ENCODE measurements at places on chromosomes 7 and 10.

DNA sequence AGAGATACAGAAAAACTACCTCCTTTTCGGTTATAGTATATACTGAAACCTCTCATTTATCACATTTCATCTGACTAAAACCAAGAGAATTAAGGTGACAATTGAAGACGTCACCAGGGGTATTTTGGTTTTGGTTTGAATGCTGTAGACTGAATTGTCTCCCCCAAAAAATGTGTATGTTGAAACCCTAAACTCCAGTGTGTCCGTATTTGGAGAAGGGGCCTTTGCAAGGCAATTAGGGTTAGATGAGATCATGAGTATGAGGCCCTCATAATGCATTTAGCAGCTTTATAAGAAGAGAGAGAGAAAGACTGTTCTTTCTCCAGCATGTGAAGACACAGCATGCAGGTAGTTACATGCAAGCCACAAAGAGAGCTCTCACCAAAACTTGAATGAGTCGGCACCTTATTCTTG is 59.5 kb downstream of the CACNA2D1 start:
- no peak for DNase-seq

GRCh38 chr7:150945171-150945852 is 32.8 kb downstream of the KCNH2 start:
- no peak for DNase-seq

- no peak for DNase-seq
Observed at GRCh38 chr10:18359812-18360211, 219.6 kb downstream of the CACNB2 start.

DNA sequence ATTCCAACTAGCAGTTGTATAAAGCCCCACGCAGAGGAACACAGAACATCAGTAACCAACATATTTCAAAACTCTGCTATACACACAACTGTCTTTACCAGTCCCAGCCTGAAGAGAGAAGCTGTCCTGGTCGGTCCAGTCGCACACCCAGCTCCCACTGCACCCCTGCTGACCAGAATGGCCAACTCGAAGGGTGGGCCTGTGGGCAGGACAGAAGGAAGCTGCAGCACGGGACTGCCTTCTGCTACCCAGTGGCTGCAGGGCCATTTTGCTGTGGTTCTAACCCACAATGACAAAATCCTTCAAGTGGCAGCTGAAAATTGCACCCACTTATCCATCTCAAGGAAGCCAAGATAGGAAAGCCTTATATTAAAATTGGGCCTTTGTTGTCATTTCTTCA is 48.2 kb downstream of the GSDME start:
- DNase-seq, result no peak

- no peak for DNase-seq
Observed at GRCh38 chr10:60934215-60935175, 9.5 kb downstream of the RHOBTB1 start.

- no peak for DNase-seq
Observed at GRCh38 chr10:114239994-114240345, 916 bp downstream of the VWA2 start.

- no peak for DNase-seq
Observed at GRCh38 chr7:106288263-106288662, 3.5 kb upstream of the NAMPT start.

- DNase-seq, result no peak
Observed at GRCh38 chr7:75876126-75876881, 2.5 kb upstream of the RHBDD2 start.

DNA sequence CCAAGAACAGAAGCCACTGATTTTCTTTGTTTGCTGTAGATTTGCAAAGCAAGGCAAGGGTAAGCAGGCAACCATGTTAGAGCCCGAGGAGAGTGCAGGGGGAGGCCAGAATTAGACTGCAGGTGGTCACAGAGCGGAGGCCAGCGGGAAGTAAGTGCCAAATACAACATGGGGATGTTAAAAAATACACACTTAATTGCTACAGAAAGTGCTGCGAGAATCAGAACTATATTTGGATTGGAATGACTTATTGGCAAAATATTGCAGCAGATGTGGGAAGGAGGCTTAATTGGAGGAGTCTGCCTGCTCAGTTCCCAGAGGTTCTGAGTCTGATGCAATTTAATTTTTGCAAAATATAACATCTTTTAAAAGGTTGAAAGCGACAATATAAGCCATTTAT is 49.7 kb upstream of the ADCY1 start:
- no peak for DNase-seq

GRCh38 chr7:76395965-76396726 is 13.4 kb downstream of the SSC4D start:
- DNase-seq, result no peak

- peak; percentile 91 for DNase-seq
Observed at GRCh38 chr10:28072573-28072972, 73.7 kb upstream of the ODAD2 start.

GRCh38 chr7:35691827-35692307 is 3.1 kb downstream of the HERPUD2 start:
- no peak for DNase-seq

DNA sequence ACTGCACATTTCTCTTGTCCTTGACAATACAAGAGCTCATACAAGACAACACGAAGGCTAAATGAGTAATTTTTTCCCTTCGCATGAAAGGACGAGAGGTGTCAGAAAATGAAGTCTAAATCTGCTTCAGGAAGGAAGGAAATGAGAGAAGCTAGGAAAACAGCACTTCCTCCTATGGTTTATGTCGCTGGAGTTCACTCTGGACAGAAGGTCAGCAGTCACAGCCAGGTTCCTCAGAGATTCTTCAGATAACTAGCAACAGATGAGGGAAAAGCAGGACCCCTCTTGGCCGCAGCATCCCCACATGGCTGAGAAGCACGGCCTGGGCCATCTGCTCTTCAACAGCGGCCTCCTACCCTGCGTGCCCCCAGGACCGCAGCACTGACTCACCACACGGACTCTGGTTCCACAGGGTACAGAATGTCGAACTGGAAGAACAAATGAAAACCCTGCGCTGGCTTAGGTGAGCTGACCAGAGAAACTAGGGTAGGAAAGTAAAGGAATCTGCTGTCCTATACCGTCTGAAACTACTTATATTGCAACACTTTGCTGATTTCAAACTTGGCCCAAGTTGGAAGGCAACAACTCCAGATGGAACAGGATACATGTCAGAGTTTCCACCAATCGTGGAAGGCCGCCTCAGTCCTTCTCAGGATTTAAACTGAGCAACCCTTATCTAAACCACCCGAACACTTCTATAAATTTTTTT is 26.3 kb downstream of the DNMBP start:
- DNase-seq, result no peak

- DNase-seq, result no peak
Observed at GRCh38 chr7:158446706-158447105, 140.9 kb downstream of the PTPRN2 start.

- DNase-seq, result no peak
Observed at GRCh38 chr7:38374507-38374906, 101.1 kb upstream of the TARP start.

- DNase-seq, result no peak
Observed at GRCh38 chr10:92173996-92174395, 116.9 kb downstream of the CPEB3 start.

DNA sequence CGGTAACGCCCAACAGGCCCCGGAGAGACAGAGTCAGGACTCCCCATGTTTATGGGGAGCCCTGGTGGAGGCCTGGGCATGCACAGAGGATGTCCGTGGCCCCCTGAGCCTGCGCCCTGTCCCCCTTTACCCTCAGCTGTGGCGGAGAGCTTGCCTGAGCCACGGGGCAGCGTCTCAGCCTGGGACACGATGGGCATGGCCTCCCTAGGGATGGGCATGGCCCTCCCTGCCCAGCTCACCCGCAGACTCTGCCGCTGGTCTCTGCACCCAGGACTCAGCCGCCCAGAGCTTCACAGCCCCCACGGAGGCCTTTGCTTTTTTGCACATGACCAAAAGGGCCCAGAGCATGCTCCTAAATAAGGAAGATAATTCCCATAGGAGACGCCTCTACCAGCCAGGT is 394.2 kb downstream of the PTPRN2 start:
- no peak for DNase-seq

- DNase-seq, result no peak
Observed at GRCh38 chr10:97273700-97274099, 18.7 kb downstream of the ARHGAP19 start.

DNA sequence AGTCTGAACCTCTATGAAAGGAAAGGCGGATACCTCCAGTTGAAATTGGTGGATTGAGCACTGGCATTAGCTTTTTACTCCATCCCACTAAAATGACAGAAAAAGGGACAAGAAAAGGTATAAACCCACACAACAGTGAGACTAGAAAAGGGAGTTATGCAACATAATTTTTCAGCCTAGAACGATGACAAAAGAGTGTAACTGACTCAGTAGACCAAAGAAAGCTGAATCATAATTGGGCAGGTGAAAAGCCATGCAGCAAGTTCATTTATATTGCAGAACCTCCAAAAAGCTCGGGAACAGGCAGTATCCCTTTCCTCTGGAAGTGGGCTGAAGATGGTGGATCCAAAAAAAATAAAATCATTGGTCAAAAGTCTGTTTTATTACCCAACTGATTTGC is 30.5 kb upstream of the ZCCHC24 start:
- DNase-seq, result no peak

DNA sequence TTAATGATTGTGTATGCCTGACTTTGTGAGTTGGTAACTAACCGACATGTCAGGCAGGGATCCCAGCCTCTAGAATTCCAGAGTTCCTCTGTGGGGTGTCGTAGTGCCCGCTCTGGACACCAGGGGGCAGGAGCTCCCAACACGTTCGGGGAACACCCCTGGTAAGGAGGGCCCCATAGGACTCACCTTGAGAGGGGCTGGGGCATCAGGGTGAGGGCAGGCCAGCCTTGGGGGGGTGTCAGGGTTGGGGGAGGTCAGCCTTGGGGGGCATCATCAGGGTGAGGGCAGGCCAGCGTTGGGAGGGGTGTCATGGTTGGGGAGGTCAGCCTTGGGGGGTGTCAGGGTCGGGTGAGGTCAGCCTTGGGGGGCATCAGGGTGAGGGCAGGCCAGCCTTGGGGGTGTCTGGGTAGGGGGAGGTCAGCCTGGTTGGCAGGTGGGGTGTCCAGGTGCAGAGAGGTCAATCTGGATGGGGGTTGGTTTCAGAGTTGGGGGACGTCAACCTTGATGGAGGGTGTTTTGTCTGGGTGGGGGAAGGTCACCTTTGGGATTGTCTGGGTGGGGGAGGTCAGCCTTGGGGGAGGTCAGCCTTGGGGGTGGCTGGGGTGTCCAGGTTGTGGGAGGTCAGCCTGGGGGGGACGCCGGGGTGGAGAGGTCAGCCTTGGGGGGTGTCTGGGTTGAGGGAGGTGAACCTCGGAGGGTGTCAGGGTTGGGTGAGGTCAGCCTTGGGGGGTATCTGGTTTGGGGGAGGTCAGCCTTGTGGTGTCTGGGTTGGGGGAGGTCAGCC is 45.6 kb upstream of the SUN1 start:
- DNase-seq, result peak; percentile 13

DNA sequence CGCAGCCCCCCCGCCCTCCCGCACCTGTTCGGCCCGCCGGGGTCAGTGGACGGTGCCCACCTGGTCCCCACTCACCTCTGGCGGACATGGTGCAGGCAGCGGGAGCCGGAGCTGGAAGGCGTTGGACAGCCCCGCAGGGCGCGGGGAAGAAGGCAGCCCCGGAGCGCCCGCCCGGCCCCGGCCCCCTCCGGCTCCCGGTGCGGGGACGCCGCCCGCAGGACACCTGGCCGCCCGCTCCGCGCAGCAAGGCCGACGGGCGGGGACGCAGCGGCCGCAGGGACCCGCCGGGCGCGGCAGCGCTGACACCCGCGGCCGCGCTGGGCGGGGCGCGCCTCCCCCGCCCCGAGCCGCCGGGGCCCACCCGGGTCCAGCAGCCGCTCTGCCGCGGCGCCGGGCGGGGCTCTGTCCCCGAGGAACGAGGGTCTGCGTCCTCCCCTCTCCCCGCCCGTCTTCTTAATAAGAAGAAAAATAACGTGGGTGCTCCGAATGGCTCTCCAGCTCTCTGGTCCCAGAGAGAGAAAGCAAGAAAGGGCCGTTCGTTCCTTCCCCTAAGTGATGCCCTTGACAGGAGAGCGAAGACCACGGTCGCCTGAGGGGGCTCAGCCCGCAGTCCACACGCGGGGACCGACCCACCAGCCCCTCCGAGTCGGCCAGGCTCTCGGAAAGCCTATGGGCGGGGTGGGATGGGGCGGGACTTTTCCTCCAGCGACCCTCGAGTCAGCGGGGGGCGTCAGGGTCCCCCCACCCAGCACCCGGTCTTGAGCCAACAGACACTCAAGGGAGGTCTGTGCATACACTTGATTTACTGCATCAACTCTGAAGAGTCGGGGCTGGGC is 53.4 kb upstream of the FHIP2A start:
- DNase-seq, result no peak

DNA sequence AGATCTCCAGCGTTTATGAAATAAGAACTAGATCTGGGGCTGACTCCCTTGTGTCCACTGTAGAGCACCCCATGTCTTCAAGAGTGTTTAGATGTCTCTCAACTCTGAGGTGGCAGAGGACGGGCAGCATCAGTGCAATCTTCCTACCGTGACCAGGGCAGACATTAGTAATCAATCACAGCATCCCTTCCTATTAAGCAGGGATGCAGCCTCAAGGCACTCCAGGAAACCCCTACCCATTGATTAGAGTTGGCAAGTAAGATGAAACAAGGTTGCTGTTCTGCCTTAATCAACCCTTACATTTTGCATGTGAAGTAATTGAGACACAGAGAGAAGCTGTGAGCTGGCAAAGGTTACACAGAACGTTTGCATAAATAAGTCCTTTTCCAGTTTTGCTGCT is 283.7 kb upstream of the ZMIZ1 start:
- no peak for DNase-seq

GRCh38 chr7:96669812-96670211 is 39.8 kb downstream of the SEM1 start:
- no peak for DNase-seq

DNA sequence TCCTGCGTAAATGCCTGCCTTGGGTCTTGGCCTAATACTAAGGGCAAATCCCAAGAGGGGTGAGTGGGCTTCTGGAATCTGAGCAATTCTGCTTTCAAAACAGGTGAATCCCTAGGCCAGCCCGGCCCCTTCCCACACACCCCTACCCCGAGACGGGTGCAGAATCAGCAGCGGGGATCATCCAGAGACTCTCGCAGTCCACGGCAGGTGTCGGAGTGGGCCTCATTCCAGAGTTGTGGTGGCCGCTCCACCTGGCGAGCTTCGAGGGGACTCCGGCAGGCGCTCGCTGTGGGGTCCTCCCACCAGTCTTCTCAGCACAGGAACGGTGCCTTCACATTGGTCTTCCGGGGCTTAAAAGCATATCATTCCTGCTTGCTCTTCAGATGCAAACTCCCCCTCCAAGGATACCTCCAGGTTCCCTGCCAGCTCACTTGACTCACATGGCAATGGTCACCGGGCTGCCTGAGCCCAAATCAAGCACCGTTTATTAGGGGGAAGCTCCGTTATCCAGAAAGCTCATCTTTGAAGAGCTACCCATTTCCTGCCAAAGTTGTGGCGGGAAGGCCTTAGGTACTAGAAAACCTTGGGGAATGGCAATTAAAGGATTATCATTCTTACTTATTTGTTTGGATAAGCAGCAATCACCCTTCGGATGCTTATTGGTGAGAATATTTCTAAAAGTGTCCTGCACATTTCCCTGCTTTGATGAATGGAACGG is 67.6 kb downstream of the PRKAG2 start:
- DNase-seq, result no peak
